ENCODE measurements at places on chromosomes 6 and 20.

GRCh38 chr6:27591699-27592480 lies 119.0 kb upstream of the ZNF184 start:
- no peak for DNase-seq

GRCh38 chr6:142653710-142654420 lies 291.1 kb downstream of the HIVEP2 start:
- no peak for DNase-seq

- no peak for DNase-seq
Measured at GRCh38 chr6:27260369-27260768, 12.9 kb downstream of the PRSS16 start.

DNA sequence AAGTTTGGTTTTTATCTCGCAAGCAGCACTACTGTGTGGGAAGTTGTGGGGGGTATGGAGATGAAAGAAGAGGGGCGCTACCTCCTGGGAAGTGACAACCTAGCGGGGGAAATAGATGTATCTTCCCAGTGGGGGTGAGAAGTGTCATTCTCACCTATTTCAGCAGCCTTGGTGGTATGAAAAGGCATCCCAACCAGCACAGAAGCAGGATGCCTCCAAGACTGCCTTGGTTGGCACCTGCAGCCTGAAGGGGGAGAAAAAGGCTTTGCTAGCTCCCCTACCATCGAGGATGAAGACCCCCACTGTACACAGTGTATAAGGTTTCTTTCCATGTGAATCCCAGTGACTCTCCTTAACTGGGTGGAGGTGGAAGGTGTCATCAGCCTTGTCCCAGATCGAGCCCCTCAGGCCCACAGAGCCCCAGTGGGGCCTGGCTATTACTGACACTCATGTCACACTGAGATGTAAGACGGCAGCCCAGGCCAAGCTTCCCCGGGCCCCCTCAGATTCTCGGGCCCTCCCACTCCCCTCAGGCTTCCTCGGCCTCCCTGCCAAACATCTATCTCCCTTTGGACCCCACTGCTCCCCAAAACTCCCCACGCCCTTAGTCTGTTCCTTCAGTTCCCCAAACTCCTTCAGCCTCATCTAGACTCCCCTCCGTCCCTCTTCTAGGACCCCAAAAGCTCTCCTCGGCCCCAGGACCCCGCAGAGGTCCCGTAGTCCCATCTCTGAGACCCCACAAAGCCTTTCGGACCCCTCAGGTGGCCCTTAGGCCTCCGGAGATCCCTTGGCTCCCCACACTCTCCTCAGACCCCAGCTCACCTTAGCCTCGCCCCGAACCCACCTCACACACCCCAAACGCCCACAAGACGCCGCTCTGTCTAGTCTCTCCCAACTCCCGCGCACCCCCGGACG lies 688 bp downstream of the COMMD7 start:
- DNase-seq, result no peak

- no peak for DNase-seq
Measured at GRCh38 chr20:1576641-1577040, 19.1 kb upstream of the SIRPD start.

DNA sequence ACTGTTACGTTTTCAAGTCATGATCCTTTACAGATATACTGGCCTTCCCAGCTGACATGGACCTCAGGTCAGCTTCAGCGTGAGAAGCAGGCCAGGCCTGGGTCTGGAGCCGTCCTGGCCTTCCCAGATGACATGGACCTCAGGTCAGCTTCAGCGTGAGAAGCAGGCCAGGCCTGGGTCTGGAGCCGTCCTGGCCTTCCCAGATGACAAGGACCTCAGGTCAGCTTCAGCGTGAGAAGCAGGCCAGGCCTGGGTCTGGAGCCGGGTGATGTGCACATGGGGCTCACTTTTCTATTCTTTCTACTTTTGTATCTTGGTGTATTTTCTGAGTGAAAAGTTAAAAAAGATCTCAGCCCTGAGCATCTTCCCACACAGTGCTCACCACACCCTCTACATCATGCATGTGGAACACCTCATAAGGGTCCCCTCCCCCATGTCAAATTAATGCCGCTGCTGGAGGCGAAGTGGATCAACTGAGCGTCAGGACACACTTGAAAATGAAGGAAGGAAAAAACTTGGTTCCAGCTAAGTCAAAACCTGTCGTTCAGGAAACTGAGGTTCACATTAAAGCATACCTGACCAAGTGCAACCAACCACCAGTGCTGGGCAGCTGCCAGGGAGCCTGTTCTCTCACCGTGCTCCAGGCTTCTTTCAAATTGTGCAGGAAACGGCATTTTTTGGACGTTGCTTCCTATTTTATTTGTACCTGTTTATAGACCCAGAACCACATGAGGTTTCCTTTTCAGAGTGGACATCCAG lies 32.2 kb downstream of the KIF25 start:
- no peak for DNase-seq

DNA sequence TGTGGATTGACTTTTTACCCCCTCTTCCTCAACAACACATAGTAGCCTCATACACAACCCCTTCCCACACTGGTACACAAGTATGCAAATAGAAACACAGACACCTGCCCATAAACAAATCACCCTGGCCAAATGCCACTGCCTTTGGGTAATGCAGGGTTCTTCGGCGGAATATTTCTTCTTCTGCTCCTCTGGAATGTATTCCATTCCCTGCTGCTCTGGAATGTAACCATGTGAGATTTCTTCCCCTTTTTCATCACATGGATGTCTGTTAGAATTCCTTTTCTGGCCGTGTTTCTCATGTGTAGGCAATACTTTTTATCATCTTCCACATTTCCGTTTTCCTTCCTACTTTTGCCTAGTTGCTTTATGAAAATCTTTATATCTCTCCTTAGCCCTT lies 76.1 kb upstream of the TPD52L1 start:
- DNase-seq, result no peak

DNA sequence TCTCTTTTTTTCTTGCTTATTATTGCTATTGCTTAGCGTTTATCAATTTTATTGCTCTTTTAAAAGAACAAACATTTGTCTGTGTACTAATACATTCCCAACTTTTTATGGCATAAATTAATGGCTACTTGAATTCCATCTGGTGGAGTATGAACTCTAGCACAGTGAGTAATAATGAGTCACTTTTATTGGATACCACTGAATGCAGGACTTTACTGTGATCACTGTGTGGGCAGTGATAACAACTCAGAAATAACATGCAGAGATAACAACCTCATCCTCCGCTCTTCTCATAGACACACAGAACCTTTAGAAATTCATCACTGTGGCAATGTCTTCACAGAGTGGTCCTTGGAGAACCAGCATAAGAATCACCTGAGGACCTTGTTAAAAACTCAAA lies 174.9 kb upstream of the PRND start:
- DNase-seq, result no peak

- no peak for DNase-seq
Measured at GRCh38 chr6:107154131-107154800, 39.0 kb upstream of the BEND3 start.

All from WERI-Rb-1 (cell line).